ENCODE measurements at places on chromosomes 7 and 10.

DNA sequence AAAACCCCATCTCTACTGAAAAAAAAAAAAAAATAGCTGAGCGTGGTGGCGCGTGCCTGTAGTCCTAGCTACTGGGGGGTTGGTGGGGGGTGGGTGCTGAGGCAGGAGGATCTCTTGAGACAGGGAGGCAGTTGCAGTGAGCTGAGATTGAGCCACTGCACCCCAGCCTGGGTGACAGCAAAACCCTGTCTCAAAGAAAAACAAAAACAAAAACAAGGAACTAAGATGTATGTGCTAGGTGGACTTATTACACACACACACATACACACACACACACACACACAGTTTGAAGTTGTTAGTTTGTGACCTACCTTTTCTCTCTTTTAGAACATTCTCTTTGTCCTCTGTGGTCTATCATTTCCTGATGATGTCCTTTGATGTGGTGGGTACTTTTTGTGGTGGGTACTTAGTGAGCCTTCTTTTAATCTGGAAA lies 53.5 kb downstream of the EXOC6 start:
- DNase-seq = no peak

DNA sequence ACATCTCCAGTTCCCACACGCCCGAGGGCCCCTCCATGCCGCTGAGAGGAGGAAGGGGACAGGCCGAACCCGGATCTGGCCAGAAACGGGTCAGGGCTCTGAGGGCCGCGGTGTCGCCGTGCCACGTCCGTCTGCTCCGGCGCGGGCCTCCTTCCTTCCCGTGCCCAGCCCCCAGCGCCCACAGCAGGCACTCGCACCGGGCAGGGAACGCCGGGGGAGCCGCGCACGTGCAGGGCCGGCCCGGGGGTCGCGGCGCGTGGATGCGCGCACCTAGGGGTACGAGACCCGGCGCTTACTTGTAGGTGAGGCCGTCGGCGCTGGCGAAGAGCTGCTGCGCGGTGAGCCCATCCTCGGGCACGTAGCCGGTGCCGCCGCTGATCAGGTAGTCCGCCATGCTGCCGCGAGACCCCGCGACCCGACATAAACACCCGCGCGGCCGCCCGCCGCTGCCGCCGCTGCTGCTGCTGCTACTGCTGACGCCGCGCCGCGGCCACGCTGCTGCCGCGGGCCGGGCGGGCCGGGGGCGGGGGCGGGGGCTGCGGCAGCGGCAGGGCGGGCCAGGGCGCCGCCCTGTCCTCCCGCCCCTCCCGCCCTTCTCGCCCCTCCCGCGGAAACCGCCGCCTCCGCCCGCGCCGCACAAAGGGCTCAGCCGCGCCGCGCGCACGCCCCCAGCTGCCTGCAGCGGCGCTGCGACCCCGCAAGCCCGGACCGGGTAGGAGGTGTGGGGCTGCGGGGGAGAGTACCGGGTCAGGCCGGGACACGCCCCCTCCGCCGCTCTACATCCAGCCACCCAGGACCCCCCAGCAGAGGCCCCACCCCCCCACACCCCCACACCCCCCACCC lies 4.1 kb downstream of the IMPDH1 start:
- no peak for DNase-seq

DNA sequence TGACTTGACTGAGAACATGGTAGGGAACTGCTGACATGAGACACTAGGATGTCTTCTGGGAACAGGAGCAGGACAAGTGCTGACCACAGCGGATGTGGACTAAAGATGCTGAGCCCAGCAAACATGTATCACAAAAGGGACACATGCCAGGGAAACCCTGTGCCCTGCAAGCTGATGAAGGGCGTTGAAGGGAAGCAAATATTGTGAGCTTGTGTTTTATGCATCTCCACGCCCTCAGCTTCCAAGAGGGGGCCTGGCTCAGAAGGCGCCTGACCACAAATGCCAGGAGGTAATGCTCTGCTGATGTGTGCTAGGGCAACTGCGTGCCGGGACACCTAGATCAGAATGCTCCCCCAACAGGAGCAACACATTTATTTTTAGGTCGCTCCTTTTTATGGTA lies 207.3 kb downstream of the CXCL12 start:
- no peak for DNase-seq

GRCh38 chr7:127135871-127136485 lies 116.8 kb downstream of the GRM8 start:
- no peak for DNase-seq

- DNase-seq = no peak
These were observed 228.8 kb upstream of the MTPN start for GRCh38 chr7:136205956-136206355.

- no peak for DNase-seq
These were observed 120.2 kb downstream of the SORBS1 start for GRCh38 chr10:95440756-95441546.

DNA sequence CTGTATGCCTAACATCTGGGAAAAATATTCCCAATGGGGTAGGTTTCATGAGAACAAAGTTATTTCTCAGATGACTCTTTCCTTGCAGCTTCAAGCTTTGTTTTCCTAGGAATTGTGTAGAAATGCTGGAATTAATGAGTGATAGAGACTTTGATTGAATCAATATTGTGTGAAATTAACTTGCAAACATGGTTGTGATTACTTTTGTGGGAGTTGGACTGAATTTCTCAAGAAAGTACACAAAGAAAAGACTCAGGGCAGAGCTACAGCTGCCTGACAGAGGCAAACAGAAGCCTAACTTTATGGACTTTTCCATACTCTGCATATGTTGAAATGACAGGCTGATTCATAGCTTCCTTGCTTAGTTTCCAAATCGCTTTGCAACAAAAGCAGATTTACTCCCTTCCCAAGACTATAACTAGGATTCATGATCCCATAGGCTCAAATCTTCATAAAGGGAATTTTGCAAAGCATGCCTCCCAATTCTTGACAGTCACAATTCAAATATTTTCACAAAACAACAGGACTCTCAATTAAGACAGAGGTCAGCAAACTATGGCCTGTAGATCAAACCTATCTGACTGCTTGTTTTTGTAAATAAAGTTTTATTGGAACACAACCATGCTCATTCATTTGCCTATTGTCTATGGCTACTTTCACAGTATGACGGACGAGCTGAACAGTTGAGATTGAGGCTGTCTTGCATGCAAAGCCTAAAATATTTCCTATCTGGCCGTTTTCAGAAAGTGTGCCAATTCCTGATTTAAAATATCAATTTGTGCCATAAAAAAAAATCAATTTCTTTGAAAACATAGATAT lies 27.6 kb downstream of the NRP1 start:
- no peak for DNase-seq

GRCh38 chr10:11793762-11794479 lies 29.2 kb upstream of the PROSER2 start:
- DNase-seq = no peak

GRCh38 chr10:73506491-73506890 lies 10.7 kb upstream of the PPP3CB start:
- DNase-seq = no peak

- DNase-seq = no peak
These were observed 645 bp downstream of the SLC26A4 start for GRCh38 chr7:107661081-107661864.
